GM12878 (cell line): ENCODE measurements at places on chromosomes 2 and 18. TPM values are rescaled to one million over a fixed set of nuclear protein-coding genes. Genes with fewer than 3 reads are reported as not detected.

REG1B gene
- 2.7 and 3.9 TPM in 2 replicates for total RNA-seq

STPG4 gene
- total RNA-seq = not detected in 2 replicates

IGFBP5 gene
- 1.8 and 2.8 TPM in 2 replicates for total RNA-seq

TDRD15 gene
- not detected in 2 replicates for total RNA-seq

GRCh38 chr2:8872821-8873432, 35.5 kb upstream of the KIDINS220 start:
- H3K4me3 ChIP-seq = no peak overlapping the region
- peak; percentile 17 for DNase-seq
- no peaks in the 10 kb centered on the region for H3K36me3 ChIP-seq

DNA sequence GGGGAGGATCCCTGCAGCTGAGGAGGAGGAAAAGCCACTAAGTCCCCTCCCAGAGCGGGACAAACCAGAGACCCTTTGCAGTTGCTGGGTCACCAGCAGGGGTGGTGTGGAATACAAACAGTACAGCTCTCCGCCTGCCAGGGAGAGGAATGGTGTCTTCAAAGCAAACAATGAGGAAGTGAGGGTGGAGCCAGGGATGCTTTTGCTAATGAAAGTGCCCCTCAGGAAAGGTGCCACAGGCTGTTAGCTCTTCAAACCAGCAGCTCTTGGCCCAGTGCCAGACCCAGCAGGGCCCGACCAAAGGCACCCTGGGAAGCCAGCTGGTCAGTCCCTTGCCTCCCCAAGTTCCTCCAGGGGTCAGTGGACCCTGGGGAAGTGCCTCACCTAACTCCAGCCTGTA, 102.8 kb downstream of the HIBCH start:
- H3K27ac ChIP-seq = no peak overlapping the region
- no peak overlapping the region for H3K4me3 ChIP-seq
- H3K27me3 ChIP-seq = no peaks in the 10 kb centered on the region
- H3K36me3 ChIP-seq = no peaks in the 10 kb centered on the region

DNA sequence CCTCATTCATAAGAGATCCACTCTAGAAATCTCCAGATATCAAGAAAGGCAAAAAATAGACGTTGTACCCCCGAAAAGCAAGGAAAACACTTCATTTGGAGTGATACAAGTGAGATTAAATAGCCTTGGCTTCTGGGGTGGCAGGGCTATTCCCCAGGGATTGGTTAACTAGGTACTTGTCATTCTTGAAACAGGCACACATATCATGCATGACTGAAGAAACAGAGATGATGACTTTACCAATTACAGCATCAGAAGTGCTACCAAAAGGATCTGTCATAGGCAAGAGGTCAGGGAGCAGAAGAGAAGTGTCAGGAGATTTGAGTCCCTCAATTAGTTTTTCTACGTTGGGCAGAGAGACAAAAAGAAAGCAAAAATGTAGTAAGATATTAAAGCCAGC, 45.2 kb upstream of the NFU1 start:
- no peak overlapping the region for H3K27ac ChIP-seq
- H3K36me3 ChIP-seq = no peaks in the 10 kb centered on the region; the same call in 1 of the 2 replicates
- no peaks in the 10 kb centered on the region for H3K27me3 ChIP-seq
- no peak for DNase-seq
- no peak overlapping the region for H3K4me3 ChIP-seq

DNA sequence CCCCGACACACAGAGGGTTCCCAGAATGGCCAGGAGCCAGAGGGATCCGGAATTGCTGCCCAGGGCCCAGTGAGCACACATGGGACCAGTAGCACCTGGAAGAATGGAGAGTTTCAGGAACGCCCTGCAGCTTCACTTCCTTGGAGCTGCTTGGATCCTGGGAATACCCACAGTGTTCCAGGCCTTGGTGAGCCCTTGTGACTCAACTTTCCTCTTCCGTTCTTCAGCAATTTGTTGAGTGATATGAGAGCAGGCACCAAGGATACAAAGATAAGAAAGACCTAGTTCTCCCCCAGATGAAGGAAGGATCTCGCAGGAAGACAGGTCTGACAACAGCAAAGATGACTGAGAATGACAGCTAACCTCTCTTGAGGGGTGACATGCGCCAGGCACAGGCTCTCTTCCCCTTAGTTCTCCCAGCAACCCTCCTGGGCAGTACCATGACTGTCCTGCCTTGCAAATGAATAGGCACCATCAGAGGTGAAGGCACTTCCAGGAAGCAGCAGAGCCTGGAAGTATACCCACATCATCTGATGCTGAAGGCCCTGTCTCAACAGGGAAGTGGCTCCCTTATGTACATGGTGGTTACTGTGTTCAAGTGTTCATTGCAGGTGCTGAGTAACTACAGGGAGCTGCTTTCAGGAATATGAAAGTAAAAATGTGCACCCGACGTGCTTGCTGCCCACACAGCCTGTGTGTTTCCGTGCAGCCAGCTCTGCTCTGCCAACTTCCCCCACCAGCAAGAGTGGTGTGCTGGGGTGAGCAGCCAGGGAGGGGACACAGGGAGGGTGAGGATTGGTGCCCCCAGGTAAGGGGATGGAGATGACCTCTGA, 116.2 kb downstream of the STPG4 start:
- H3K27me3 ChIP-seq = no peaks in the 10 kb centered on the region
- H3K27ac ChIP-seq = peak overlapping the region; percentile 24; the same call in 1 of the 2 replicates
- peaks cover 19% of the 10 kb centered on the region for H3K4me1 ChIP-seq
- DNase-seq = peak; percentile 27

DNA sequence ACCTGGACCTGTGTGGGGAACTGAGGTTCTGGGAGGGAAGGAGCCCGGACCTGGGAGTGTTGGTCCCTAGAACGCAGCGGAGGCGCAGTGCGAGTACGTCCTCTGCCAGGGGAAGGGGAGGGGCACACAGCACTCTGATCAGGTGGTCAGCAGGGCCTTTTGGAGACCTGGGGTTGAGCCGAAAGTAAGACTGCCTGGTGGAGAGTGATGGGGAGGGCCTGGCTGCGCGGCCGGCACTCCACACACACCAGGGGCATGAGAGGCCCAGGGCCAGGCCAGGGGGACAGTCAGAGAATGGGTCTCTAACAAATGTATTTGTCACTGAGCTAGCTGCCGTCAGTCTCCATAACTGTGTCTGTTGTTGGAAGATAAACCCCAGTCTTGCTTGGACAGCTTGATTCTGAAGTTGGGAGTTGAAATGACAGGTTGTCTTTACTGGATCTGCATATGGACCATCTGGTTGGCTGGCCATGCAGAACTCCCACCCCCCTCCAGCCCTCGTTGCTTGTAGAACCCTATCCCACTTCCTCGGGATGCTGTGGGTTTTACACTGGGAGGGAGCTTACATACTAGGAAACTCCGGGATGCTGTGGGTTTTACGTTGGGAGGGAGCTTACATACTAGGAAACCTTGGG, 75.4 kb upstream of the NFATC1 start:
- H3K27me3 ChIP-seq = no peaks in the 10 kb centered on the region
- H3K4me1 ChIP-seq = no peaks in the 10 kb centered on the region; the same call in 1 of the 2 replicates
- no peak overlapping the region for H3K4me3 ChIP-seq
- DNase-seq = no peak
- H3K27ac ChIP-seq = no peak overlapping the region

DNA sequence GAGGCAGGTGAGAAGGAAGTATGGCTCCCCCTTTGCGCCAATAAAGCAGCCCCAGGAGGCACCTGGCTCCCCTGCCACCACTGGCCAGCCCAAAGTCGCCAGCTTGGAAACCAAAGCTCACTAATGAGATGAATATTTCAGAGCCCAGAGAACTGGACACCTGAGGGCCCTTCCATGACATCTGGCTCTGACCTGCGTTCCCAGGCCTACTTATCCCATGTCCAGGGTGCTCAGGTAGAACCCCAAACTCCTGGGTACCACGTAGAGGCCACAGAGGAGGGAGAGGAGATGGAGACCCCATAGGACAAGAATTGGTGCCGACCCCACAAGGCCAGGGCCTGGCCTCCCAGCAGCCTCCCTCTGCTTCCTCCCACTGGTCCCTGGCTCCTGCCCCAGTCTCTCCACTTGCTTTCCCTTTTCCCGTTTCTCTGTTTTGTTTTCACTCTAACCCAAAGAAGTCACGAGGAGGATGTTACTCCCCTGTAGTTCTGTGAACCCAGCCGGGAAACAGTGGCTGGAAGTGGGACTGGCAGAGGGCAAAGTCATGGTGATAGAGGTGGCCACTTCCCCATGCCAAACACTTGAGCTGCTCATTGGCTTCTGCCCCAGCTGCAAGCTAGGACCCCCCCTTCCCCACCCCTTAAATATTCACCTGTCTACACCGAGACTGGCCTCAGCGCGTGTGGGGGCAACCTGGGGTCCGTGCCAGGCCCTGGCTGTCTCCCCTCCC, 820 bp downstream of the TMBIM1 start:
- H3K4me3 ChIP-seq = peak overlapping the region; percentile 85
- DNase-seq = no peak
- H3K27ac ChIP-seq = peak overlapping the region; percentile 72
- H3K27me3 ChIP-seq = no peaks in the 10 kb centered on the region
- H3K36me3 ChIP-seq = no peaks in the 10 kb centered on the region

GRCh38 chr18:59488899-59489298, 129.8 kb upstream of the LMAN1 start:
- no peaks in the 10 kb centered on the region for H3K4me1 ChIP-seq
- H3K27me3 ChIP-seq = no peaks in the 10 kb centered on the region
- no peak overlapping the region for H3K27ac ChIP-seq
- no peaks in the 10 kb centered on the region for H3K36me3 ChIP-seq
- no peak overlapping the region for H3K4me3 ChIP-seq

DNA sequence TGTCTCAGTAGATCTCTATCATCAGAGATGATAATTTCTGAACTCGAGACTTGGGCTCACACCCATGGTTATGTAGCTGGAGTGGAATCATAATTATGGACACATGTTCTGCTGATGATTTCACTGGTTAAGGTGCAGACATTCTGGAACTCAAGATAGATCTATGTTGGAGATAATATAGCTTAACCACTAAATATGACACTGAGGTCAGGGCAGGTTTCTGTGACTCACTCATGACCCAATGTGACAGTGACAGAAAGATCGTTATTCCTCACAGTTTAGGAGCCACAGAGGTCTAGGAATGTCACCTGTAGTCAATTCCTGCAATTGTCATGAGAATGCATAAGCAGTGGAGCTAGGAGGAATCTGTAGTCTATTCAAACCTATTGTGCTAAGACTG, 828.6 kb downstream of the TRIB2 start:
- no peak for DNase-seq
- H3K36me3 ChIP-seq = no peaks in the 10 kb centered on the region
- no peaks in the 10 kb centered on the region for H3K27me3 ChIP-seq

GRCh38 chr18:12012697-12013096, 31.4 kb downstream of the IMPA2 start:
- H3K36me3 ChIP-seq = no peaks in the 10 kb centered on the region
- H3K4me3 ChIP-seq = no peak overlapping the region
- H3K27ac ChIP-seq = no peak overlapping the region
- DNase-seq = no peak
- H3K27me3 ChIP-seq = no peaks in the 10 kb centered on the region

GRCh38 chr2:181363164-181363563, 94.0 kb upstream of the ITGA4 start:
- H3K27me3 ChIP-seq = no peaks in the 10 kb centered on the region
- H3K4me1 ChIP-seq = peaks cover 3% of the 10 kb centered on the region
- no peaks in the 10 kb centered on the region for H3K36me3 ChIP-seq

DNA sequence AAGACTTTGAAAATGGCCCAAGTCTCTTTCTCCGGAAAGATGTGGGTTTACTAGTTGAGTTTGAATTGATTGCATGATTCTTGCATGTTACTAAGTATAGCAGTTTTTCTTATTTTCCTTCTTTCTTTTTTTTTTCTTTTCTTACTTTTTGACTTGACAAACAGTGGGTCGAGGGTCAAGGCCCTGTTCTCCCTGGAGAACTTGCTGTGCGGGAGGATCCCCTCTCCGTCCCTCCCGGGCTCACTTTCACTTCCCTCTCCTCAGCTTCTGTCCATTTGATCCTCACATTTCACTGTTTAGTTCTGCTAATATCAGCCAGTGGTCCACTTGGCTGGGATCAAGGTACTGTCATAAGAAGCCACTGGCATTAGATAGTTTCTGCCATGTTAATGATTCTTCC, 767.4 kb downstream of the TDRD15 start:
- no peaks in the 10 kb centered on the region for H3K4me1 ChIP-seq
- no peaks in the 10 kb centered on the region for H3K27me3 ChIP-seq
- H3K4me3 ChIP-seq = no peak overlapping the region
- H3K27ac ChIP-seq = no peak overlapping the region
- H3K36me3 ChIP-seq = no peaks in the 10 kb centered on the region

GRCh38 chr2:3159782-3160545, 217.7 kb downstream of the EIPR1 start:
- no peak overlapping the region for H3K4me3 ChIP-seq
- H3K36me3 ChIP-seq = no peaks in the 10 kb centered on the region
- no peaks in the 10 kb centered on the region for H3K27me3 ChIP-seq
- H3K4me1 ChIP-seq = no peaks in the 10 kb centered on the region; the same call in none of the 2 replicates
- DNase-seq = no peak
